Skeletal muscle cell (primary cell): ENCODE measurements at places on chromosomes 7 and 10.

- no peak for DNase-seq
Measured at GRCh38 chr7:132519936-132520335, 56.3 kb downstream of the PLXNA4 start.

DNA sequence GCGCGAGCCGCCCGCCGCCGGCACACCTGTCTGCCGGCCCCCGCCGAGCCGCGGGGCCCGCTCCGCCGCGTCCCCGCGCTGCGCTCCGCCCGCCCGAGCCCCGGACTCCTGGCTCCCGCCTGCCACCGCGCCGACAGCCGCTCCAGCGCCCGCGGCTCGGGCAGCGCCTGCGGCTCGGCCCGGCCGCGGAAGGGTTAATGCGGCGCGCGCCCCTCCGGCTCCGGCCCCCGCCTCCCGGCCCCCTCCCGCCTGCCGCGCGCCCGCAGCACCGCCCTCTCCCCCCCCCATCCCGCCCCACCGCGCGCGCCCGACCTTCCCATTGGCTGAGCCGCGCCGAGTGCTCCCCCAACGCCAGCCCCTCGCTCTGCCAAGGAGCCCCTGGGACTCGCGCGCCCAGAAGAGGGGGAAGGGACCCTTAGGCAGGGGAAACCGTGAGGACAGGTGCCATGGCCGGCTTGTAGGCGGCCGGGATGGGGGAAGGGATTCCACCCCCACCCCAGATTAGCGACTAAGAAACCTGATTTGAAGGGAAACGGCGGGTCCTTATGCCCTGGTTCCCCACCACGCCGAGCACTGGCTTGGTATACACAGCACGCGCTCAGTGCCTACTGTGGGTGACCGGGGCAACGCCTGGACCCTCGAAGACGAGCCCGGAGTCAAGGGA is at the start of gene KCNH2:
Gene KCNH2, minus strand, starts transcription at position 196 of the 664 bp plus-strand sequence. CDS start 408 bp downstream, outside the sequence.
- DNase-seq = no peak

DNA sequence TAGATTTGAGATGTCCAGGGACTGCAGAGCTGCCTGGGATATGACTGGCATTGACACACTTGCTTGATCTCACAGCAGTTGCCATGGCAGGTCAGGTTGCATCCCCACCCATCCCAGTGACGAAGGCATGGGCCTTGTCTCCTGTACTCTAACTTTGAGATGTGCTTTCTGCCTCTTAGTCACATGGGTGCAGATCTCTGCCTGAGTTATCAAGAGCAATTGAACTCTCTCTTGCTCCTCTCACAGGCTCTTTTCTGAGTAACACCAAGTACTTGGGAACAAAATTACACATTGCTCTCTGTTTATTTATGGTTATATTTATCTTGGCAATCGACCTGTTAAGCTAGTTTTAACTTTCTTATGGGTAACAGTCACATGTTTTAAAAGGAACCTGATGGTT is 237.3 kb downstream of the NSUN6 start:
- no peak for DNase-seq

- DNase-seq = no peak
Measured at GRCh38 chr7:105298439-105298894, 90.3 kb downstream of the SRPK2 start.

GRCh38 chr10:4022473-4022872 is 237.5 kb upstream of the KLF6 start:
- DNase-seq = no peak

GRCh38 chr7:87369216-87369615 is 23.8 kb downstream of the CROT start:
- DNase-seq = no peak

- no peak for DNase-seq
Measured at GRCh38 chr7:96995406-96996110, 9.8 kb upstream of the DLX6 start.

- peak; percentile 72 for DNase-seq
Measured at GRCh38 chr10:3805201-3805790, 20.3 kb upstream of the KLF6 start.

DNA sequence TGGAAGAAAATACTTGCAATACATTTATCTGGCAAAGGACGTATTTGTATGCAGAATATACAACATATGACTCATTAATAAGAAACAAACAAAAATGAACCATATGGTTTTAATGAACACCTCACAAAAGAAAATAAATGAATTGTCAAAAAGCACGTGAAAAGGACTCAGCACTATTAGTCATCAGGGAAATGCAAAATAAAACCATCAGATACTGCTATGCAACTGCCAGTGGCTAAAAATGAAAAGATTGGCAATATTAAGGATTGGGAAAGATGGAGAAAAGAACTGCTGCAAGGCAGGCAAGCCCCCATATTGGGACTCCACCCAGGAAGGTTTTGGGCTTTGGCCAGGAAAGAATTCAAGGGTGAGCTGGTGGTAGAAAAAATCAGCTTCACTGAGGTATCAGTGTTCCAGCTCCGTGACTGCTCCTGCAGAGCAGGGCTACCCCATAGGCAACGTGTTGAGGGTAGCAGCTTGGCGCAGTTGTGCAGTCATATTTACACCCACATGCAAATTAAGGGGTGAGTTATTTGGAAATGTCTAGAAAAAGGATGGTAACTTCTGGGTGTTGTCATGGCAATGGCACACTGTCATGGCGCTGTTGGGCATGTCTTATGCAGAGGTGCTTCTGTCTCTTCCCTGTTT is 72.7 kb downstream of the CUBN start:
- DNase-seq = no peak

DNA sequence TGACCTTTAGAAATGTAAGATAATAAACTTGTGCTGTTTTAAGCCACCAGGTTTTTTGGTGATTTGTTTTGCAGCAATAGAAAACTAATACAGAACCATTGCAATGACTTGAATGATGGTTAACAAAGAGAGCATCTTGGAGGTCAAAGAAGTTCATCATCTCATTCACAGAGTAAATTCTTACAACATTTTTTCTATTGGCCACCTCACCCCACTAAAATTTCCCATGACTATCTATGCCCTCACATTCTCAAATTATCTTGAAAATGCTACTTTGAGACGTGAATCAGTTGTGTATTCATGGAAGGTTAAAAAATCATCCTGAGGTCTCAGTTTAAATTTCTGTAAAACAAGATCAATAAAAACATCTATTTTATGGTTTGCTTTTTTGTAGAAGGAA is 754.2 kb downstream of the SORCS1 start:
- DNase-seq = no peak

- DNase-seq = no peak
Measured at GRCh38 chr7:4713183-4713784, 31.2 kb downstream of the FOXK1 start.

GRCh38 chr7:70569335-70569819 is 562.6 kb upstream of the GALNT17 start:
- peak; percentile 31 for DNase-seq

DNA sequence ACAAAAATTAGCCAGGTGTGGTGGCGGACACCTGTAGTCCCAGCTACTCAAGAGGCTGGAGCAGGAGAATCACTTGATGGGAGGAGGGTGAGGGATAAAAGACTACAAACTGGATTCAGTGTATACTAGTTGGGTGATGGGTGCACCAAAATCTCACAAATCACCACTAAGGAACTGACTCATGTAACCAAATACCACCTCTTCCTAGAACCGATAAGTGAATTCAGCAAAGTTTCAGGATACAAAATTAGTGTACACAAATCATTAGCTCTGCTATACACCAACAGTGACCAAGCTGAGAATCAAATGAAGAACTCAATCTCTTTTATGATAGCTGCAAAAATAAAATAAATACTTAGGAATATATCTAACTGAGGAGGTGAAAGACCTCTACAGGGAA is 23.0 kb upstream of the DMBT1 start:
- no peak for DNase-seq

- no peak for DNase-seq
Measured at GRCh38 chr7:17142831-17143541, 155.5 kb upstream of the AHR start.

- DNase-seq = no peak
Measured at GRCh38 chr7:96740130-96740529, 30.5 kb upstream of the SEM1 start.

- DNase-seq = no peak
Measured at GRCh38 chr7:66720561-66720960, 20.0 kb upstream of the RABGEF1 start.

- no peak for DNase-seq
Measured at GRCh38 chr10:68784476-68784875, 42.9 kb upstream of the STOX1 start.

DNA sequence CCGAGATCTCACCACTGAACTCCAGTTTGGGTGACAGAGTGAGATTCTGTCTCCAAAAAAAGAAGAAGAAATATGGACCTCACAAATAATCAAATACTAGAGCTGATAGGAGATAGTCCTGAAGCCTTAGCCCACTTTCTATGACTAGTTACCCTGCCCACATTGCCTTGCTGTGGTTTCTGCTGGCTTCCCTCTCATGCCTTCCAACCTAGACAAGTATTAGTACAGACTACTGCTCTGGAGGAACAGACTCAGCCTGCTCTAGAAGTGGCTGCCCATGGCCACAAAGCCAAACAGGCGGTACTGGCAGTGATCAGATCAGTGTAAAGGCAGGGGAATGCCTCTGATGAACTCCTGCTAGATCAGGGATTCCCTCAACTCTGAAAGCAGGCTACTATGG is 89.7 kb upstream of the PRKAR2B start:
- DNase-seq = no peak

GRCh38 chr10:72730479-72730878 is 38.5 kb downstream of the MCU start:
- DNase-seq = peak; percentile 43

- no peak for DNase-seq
Measured at GRCh38 chr7:79984210-79984609, 150.4 kb upstream of the GNAI1 start.

GRCh38 chr7:132076301-132077035 is 499.8 kb downstream of the PLXNA4 start:
- DNase-seq = no peak

DNA sequence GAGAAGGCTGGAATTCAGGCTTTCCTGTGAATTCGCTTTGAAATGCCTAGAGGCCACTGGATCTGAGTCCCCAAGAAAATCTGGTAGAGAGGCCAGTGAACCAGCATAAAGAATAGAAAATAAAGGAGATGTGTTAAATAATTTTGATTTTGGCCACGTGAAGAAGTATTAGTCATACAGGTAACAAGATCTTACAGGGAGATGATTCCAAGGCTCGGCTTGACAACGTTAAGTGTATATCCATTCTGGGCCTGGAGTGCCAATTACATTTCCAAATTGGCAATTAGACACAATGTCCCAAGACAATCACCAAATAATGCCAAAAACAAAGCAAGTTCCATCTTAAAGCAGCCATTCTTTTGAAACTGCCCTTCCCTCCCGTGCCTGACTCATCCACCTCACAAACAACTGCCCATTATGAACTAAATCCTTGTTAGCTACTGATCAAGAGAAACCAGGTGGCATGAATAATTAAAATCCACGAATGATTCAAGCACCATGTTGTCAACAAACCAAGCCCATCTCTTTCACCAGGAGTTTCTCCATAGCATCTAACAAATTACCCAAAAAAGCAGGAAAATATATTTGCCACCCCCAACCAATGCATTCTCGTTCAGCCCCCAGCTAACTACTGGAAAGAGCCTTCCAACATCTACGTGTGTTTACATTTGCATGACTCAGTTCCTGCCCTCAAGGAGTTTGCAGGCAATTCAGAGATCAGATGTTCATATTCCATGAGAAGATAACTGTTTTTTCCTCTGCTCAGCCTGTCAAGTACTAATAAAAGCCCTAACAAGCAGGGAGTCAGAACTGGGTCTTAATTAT is 8.5 kb downstream of the KCNMA1 start:
- no peak for DNase-seq

GRCh38 chr7:87113077-87113476 is 39.2 kb upstream of the DMTF1 start:
- DNase-seq = no peak

DNA sequence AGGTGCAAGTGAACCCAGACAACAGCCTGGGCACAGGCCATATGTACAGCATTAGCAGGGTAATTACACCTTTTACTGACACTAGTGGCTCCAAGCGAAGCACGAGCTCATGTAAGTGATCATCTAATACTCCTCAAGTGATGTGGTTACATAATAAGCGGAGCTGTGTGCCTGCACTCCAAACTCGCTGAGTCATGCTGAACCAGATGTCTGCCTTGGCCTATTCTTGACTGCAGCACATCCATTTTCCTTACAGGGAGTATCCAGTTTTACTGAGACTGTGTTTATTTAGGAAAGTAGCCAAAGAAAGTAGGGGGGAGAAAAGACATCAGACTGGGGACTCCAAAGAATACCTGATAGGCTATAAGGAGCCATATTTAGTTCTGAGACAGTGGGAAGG is 90.1 kb downstream of the GRM3 start:
- DNase-seq = no peak

- DNase-seq = no peak
Measured at GRCh38 chr7:114916261-114916892, 5.5 kb upstream of the MDFIC start.

DNA sequence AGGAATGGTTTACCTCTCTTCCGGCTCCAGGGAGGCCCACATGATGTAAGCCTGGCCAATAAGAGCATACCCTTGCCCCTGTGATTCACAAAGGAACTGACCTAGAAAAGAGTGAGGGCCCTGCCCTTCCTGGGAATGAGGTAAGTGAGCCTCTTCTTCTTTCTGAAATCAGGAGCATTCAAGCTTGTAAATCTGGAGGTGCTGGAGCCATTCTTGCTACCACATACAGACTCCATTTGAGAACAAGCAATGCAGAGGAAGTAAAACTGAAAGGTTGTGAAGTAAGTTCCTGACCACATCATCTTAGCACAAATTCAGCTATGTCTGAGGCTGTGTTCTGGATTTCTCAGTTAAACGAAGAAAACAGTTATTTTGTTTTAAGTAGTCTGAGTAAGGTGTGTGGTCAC is 132.2 kb downstream of the CD36 start:
- DNase-seq = no peak

DNA sequence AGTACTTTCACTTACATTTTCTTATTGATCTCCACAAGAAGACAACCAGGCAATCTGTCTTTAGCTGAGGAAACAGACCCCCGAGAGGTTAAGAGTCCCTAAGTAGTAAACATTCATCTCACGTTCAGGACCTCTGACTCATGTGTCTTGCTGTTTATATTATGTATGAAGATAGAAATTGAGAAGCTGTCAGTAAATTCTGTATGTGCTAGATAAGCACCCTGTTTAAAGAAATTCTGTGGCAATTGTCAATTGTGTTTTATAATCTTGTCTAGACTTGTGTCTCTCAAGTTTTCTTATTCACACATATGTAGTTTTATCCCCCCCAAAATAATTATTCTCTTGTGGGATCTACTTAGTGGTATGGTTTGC is 14.5 kb downstream of the ADK start:
- DNase-seq = no peak

DNA sequence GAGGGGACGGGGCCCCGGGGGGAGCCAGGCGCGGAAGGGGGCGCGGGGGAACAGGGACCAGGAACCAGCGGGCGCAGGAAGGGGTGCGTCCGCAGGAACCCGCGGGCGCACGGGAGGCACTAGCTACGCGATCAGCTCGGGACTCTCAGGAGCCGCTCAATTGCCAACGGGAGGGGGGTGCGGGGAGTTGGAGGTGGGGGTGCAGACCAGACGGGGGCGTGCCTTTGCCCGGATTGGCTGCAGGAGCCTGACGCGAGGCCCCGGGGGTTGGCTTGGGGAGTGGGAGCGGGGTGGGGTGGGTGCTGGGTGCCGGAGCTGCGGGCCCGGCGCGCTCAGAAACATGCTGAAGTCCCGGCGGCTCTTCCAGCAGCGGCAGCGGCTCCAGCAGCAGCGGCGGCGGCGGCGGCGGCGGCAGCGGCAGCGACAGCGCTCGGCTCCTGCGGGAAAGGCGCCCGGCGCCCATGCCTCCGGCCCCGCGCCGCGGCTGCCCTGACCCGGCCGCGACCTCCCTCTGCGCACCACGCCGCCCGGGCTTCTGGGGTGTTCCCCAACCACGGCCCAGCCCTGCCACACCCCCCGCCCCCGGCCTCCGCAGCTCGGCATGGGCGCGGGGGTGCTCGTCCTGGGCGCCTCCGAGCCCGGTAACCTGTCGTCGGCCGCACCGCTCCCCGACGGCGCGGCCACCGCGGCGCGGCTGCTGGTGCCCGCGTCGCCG is at the start of gene ADRB1:
Gene ADRB1, plus strand, starts transcription at position 335 of the 715 bp plus-strand sequence. Its CDS starts 267 bp downstream, at position 602.
- no peak for DNase-seq
